GOT3 (cell line): ENCODE measurements at places on chromosomes 11 and 22.

GRCh38 chr11:29282088-29282487, 734.7 kb downstream of the KCNA4 start:
- no peak for DNase-seq

DNA sequence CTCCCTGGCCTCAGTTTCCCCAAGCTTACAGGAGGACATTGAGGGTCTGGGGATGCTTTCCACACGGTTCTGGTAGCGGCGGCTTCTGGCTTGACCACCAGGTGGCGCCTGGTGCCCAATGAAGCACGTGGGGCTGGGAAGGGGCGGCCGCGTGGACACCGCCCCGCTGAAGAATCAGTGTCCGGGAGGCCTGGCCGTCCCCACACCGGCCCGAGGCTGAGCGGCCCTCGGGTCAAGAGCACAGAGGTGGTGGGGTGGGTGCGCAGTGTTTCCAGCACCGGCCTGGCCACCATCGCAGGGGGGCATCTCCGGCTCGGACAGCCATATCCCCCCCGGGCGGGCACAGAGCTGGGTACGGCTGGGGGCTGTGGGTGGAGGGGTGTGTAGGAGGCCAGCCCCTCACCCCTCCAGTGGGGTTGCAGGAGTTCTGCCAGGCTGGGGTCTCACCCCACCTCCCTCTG, 27.8 kb upstream of the PPARA start:
- no peak for DNase-seq

DNA sequence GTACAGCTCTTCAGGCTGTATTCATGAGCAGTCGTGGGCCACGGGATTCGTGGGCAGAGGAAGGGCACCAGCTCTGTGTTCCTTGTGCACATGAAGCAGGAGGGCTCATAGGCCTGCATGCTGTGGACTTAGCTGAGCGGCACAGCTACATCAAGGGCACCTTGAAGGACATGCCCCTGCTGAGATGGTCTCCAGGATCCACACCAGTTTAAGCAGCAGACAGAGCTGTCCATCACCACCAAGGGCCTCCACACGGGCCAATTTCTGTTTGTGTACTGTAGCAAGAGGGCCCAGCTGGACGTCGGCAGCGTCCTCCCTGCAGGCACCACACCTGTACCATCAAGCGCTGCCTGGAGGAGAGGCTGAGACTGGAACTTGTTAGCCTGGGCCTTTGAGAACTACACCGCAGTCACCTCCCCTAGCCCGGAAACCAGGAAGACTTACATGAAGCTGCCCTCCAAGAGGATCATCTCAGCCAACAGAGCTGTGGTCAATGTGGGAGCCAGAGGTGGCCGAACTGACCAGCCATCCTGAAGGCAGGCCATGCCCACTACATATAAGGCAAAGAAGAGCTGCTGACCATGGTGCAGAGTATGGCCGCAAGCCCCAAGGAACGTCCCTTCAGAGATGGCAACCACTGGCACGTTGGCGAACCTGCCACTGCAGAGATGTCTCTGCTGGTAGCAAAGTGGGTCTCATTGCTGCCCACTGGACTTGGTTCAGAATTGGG, 32.7 kb upstream of the GNB1L start:
- no peak for DNase-seq

DNA sequence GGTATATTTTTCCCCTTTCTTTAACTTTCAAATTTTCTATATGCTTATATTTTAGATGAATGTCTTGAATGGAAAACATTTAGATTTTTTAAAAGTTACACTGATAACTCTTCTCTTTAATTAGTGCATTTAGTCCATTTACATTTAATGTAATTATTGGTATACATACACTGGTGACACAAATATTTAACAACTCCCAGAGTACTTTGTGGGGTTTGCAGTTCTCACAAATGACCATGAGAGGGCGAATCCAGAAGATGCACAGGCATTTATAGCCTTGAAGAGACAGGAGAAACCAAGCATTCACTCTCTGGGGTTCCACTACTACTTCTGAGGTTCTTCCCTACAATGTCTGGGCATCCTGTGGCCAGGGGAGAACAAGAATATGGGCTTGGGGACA, 125.1 kb downstream of the TIMP3 start:
- DNase-seq: no peak

GRCh38 chr11:390175-390574, 3.8 kb upstream of the PKP3 start:
- no peak for DNase-seq
